ENCODE measurements at places on chromosomes 1 and 21. TPM values are rescaled to one million over a fixed set of nuclear protein-coding genes. Genes with fewer than 3 reads are reported as not detected.

GRCh38 chr21:16073586-16073985 lies 343.8 kb downstream of the USP25 start:
- DNase-seq = no peak

- DNase-seq = no peak
These were observed 206.0 kb downstream of the SETD4 start for GRCh38 chr21:35854281-35854680.

PLPP3 gene
- not detected for polyA plus RNA-seq

DNA sequence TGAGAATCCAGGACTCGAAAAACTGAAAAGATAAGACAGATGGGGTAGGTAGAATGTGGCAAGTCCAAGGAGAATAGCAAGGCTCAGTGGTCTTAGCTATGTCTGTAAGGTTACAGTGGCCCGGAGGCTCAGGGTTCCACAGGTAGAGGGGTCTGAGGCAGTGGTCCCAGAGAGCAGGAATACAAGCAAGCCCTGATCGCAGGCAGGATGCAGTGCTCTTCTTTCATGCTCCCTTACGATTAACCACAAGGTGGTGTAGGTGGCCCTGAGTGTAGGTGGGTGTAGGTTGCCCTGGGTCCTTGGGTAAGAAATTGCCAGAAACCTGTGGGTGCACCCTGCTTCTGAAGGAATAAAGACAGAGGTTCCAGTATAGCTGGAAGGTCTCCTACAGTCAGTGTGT lies 99.1 kb upstream of the RAB3GAP2 start:
- DNase-seq = no peak

SLC27A3 gene
- polyA plus RNA-seq = 7.9 TPM

PAQR6 gene
- 0.11 TPM for polyA plus RNA-seq

ANKRD45 gene
- polyA plus RNA-seq = not detected

DNA sequence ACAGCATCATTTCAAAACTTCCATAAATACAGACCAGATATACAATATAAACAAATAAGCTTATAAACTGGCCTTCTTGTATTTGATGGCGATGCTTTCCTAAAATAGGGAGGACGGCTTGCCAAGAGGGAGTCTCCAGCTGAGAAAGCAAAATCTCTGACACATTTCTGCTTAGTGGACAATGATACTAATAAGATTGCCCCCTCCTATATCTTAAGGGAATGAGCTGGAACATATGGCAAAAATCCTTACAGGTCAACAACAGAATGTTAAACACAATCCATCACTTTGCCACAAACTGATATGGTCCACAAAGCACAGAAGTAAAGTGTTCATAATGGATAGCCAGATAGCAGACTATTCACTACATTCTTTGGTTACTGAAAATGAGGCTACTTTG lies 7.1 kb upstream of the GADD45A start:
- no peak for DNase-seq

DNA sequence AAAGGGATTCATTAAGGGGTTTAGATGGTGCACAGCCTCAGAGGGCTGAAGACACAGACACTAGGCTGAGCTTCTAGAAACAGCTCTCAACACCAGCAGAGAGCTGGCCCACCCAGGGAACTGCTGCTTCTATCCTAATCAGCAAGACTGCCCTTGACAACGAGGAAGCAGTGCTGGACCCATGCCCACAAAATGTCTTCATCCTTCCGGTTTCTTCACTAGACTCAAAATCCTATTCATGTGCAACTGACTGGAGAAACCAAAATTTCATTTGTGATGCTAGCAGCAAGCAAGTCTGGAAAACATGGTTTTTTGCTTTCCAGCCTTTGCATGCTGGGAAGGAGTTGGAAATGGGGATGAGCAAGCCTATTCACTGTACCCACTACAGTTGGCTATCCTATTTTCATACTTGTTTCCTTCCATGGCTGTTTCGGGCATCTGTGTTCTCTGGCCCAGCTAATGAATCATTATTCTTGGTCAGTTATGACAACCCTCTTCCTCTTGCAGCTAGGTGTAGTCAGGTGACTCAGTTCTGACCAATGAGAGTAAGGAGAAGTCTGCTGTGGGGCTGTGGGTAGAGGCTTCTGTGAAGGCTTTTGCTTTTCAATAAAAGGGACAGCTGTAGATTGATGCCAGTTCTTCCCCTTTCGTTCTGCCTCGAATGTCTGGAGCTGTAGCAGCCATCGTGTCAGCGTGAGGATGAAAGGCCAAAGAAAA lies 14.6 kb upstream of the TMEM61 start:
- no peak for DNase-seq

DNA sequence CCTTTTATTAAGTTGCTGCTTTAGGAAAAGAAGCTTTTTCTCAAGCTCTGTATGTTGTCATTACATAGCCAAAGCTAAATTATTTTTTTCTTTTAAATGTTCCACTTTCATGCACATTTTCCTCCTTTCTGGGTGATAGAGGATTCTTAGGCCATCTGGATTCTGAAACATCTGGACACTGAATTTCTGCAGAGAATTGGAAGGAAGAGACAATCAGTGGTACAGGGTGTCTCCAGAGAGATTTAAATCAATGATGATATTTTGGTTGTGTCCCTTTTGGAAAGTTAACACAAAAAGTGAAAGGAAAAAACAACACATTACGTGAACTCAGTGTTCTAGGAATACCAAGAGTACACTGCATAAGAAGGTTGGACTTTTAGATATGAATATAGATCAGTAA lies 211.4 kb upstream of the PKN2 start:
- no peak for DNase-seq

- no peak for DNase-seq
These were observed 49.9 kb downstream of the PRKCZ start for GRCh38 chr1:2099886-2100779.

TNNT2 gene
- not detected for polyA plus RNA-seq

DNA sequence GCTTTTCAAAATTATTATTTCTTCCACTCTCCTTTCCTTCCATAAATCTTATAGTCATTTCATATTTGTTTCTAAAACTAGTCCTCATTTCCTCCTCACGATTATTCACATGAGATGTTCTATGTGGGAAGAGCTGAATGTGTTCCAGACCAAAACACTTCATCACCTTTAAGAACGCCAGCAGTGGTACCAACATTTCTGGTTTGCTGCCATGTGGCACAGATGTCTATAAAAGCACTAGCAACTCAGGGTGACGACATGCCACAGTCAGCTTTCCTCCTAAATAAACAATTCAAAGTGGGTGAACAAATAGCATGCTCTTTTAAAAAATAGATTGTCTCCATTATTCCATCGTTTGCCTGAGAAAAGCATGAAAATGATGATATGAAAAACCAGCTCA lies 1217.8 kb upstream of the ADGRL2 start:
- DNase-seq = no peak

DNA sequence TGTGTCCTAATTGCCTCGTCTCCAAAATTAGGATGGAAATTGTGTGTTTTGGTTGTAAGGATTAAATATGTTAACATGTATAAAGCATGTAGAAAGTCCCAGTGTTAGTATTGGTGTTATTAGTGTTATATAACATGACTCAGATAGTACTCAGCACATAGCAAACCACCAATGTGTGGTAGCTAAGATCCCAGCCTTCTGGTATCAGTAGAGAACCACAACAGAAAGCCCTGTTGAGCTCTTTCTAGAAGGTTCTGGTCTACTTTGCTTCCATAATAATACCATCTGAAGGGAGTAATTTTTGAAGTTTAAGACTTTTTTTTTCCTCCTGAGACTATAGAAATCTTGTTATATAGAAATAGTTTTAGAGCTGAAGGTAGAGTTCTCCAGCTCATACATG lies 259.3 kb upstream of the SGIP1 start:
- peak; percentile 52 for DNase-seq

DNA sequence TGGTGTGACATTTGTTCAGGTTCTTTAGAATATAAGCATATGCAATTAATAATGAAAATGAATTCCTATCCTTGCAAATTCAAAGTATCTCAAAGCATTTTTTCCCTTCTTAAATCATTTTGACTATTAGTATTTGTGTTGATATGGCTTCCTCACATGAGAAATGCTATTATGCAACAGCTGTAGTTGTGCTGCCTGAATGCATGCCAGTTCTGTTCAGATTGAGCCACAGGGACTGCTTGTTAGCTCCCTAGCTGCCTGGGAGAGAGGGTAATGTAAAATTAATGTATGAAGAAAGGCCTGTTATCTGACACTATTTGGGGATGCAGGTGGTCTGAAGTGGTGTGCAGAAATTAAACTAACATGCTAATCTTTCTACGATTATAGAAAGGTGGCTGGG lies 45.5 kb downstream of the CACHD1 start:
- no peak for DNase-seq

DNA sequence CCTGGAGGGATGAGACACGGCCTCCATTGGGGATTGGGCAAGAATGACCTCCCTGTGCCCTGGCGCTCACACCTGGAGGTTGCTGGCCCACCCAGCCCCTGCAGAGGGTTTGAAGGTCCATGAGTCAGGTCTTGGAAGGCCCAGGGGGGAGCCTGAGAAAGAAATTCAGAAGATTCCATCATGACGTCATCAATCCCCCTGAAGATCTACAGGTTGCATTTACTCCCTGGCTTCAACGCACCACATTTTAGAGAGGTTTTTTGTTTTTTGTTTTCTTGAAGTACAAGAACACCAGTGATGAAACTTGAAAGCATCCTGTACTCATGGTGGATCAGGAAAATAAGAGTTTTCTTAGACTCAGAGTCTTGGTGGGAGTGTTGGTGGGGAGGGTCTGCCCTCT lies 82.4 kb upstream of the SLC25A33 start:
- DNase-seq = no peak

- DNase-seq = no peak
These were observed 1.2 kb downstream of the RUSC1 start for GRCh38 chr1:155321639-155322503.

PLA2G2A gene
- not detected for polyA plus RNA-seq

GRCh38 chr1:6090996-6091822 lies 45.5 kb downstream of the KCNAB2 start:
- DNase-seq = no peak

GRCh38 chr1:36942148-36942547 lies 92.2 kb downstream of the GRIK3 start:
- no peak for DNase-seq

- DNase-seq = no peak
These were observed 50.3 kb upstream of the MAP10 start for GRCh38 chr1:232754930-232755329.

STMN1 gene
- polyA plus RNA-seq = 85.2 TPM

DNA sequence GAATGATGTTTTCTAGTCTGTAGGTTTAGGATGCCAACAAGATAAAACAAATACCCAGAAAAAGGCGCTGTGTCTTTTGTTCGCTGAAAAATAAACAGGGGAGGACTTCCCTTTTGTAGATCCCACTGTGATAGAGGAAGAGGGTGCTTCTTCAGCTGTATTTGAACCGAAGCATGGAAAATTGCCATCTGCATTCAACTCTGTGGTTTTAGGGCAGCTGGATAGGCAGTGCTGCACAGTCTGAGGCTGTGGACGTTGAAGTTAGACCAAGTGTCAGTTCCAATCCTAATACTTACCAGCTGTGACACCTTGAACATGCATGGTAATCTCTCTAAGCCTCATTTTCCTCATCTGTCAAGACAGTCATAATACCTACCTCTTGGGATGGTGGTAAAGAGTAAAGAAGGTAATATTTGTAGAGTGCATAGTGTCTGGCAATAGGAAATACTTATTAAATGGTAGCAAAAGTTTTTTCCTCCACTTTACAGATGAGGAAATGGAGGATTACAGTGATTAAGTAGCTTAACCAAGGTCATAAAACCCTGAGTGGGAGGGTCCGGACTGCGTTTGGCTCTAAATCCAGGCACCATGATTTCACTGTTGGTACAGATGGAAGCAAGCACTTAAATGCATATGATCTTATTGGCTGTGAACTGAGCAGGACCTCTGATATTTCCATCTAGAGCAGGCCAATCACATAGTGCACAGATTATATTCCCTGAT lies 48.5 kb downstream of the UTP25 start:
- DNase-seq = no peak

ZNF670 gene
- 1.6 TPM for polyA plus RNA-seq

ZNF648 gene
- polyA plus RNA-seq = not detected

TRIM45 gene
- polyA plus RNA-seq = 0.11 TPM

- no peak for DNase-seq
These were observed 144.1 kb downstream of the OMA1 start for GRCh38 chr1:58402444-58402843.

Measured in CD4-positive, alpha-beta memory T cell (primary cell).